ENCODE measurements at places on chromosomes 6 and 20.

- no peak for DNase-seq
Measured at GRCh38 chr6:126069449-126069848, 83.1 kb downstream of the TRMT11 start.

DNA sequence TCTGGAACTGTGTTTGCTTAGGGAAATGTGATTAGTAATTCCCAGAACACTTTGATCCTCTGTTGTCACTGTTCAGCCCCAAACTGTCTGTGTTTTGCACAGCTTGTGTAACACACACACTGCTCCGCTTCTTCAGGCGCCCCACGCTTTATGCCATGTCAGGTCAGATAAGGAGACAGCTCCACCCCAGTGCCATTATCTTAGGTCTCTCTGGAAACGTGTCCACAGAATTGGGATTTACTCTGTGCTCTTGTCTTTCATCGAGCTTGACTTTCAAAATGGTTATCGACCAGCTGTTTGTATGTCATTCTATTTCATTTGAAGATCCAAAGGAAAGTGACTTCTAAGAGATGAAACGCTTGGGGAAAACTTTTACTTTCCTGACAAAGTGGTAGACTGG is 106.4 kb upstream of the SSTR4 start:
- DNase-seq, result no peak

- DNase-seq, result no peak
Measured at GRCh38 chr6:20438462-20439070, 36.9 kb downstream of the E2F3 start.

DNA sequence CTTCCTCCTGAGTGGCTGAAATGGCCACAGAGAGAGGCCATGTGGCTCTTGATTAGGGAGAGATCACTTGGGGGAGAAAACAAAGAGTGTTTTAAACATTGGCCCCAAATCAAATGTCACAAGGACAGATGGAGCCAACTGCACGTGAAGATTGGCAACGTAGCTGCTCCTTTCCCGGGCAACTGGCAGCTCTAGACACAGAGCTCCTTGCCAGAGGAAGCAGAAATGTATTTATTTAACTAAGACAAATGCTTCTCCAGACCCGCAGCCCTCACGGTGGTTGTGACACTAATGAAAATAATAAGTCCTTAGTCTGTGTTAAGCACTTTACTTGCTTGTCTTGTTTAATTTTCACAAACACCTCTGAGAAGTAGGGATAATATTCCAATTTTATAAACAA is 49.6 kb upstream of the DSN1 start:
- no peak for DNase-seq

GRCh38 chr6:112218563-112218962 is 35.8 kb downstream of the LAMA4 start:
- DNase-seq, result no peak

DNA sequence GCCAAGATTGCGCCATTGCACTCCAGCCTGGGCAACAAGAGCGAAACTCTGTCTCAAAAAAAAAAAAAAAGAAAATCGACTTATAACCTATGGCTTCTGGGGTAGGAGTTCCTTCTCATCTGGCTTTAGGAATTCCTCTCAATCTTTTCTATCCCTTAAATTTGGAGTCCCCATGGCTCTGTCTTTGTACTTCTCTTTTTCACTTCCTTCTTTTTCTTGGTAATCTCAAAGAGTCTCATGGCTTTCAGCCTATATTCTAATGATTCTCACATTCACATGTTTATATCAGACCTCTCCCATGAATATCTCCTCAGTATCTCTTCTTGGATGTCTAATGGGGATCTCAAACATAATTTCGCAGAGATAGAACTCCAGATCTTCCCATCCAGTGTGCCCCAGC is 42.8 kb upstream of the RALGAPA2 start:
- DNase-seq, result no peak

GRCh38 chr6:82337688-82338257 is 25.8 kb upstream of the TPBG start:
- DNase-seq, result no peak

GRCh38 chr20:48538058-48538825 is 289.6 kb downstream of the PREX1 start:
- no peak for DNase-seq

GRCh38 chr6:106519460-106520394 is 109.6 kb downstream of the RTN4IP1 start:
- no peak for DNase-seq

DNA sequence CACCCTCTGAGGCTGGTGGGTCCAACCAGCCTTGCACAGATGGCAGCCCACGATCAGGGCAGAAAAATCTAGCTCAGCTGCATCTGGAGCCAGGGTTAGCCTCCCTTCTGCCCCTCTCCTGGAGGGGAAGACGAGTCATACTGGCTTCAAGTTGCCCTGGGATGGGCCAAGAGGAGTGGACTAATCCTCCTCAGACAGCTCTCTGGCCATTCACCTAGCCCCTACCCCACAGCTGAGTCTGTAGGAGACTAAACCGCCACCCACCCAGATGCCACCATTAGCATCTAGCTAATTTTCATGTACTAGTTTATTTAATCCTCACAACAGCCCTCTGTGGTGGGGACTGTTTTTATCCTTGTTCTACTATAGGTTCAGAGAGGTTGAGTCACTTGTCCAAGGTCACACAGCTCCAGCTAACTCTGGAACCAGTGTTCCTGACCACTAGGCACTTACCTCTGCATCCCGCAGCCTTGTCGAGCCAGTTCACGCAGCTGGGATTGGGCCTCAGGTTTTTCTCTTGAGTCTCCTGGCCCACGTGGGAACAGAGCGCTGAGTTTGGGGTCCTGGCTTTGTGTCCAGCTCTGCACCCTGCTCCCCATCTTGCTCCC is 48.5 kb upstream of the CCDC167 start:
- DNase-seq, result no peak

- DNase-seq, result no peak
Measured at GRCh38 chr20:13990465-13990864, at the start of gene SEL1L2. Gene SEL1L2 (minus strand): TSS chr20:13990614. CDS start chr20:13990534, 80 bp downstream.

DNA sequence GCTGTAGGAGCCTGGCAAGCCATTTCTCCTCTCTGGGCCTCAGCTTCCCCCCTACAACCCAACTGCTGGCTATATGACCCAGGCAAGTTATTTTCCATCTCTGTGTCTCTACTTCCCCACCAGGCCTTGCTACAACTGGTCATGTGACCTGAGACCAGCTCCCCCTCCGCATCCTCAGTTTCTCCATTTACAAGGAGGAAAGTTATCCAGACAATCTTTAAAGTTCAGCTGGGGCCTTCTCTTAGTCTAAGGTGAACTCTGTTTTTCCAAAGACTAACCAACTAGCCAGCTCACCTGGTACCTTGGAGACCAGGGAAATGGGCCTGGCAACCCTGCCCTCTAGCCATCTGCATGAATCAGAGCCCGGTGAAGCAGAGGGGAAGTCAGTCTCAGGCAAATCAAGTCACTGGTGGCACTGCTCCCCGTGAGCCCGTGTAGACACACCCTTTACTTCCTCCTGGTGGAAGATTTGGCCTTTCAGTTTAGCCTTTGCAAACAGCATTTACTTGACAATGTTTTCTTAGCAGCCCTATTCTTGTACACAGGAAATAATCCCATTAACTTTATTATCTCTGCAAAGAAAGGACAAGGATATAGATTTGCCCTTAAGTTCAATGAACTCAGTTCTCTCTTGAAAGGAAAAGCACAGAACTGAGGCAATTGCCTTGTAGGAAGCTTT is 157.7 kb downstream of the VEGFA start:
- peak; percentile 20 for DNase-seq

DNA sequence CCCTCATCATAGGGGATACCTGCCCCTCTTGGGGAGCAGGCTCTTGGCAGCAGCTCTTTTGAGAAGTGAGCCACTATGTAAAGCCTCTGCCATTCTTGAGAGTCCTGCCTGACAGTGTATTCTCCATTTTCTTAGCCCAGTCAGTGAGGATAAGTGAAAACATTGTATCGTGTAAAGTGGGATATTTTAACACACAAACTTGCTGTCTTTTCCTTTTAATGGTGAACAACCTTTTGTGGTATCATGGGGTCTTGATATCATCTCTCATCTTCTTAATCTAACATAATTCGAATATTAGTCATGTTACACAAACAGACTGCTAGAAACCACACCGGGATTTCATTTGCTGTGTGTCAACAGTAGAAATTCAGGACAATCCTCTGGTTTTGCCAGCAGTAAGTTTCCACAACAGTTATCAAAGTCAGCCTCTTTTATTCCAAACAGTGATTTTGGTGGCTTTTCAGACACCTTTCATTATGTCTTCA is 136.2 kb downstream of the HIVEP1 start:
- DNase-seq, result no peak

DNA sequence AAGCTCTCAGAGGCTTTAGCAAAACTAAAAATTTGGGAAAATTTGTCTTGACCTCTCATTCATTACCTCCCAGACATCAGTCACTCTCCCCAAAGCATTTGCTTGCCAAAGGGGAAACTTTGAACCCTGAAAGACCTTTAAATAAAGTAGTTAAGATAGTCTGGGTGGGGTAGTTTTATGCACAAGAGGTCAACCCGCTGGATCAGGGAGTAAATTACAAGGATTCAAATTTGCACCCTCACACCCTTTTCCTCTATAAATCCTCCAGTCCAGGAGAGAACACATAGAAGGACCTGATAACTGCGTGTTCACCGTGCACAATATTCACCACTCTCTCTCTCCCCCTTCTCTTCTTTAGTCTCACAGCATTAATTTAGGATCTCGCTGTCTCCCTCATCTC is 36.1 kb upstream of the TNFRSF21 start:
- no peak for DNase-seq

GRCh38 chr6:75147512-75147911 is 58.3 kb downstream of the COL12A1 start:
- DNase-seq, result no peak

DNA sequence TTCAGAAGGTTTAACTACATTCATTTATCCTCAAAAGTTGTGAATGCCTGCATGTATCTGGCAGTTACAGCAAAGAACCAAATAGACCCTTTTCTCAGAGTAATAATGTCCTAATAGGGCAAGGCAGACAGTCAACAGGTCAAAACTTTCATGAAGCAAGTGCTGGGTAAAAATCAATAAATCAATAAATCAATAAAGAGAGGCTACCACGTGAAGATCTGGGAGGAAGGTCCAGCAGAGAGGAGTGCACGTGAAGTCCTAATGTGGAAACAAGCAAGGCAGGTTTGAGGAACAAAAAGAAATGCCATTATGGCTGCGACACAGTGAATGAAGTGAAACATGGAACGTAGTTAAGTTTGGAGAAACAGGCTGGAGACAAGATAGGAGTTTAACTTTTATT is 36.3 kb upstream of the C6orf118 start:
- no peak for DNase-seq

- DNase-seq, result no peak
Measured at GRCh38 chr6:134744301-134744700, 205.6 kb downstream of the ALDH8A1 start.

DNA sequence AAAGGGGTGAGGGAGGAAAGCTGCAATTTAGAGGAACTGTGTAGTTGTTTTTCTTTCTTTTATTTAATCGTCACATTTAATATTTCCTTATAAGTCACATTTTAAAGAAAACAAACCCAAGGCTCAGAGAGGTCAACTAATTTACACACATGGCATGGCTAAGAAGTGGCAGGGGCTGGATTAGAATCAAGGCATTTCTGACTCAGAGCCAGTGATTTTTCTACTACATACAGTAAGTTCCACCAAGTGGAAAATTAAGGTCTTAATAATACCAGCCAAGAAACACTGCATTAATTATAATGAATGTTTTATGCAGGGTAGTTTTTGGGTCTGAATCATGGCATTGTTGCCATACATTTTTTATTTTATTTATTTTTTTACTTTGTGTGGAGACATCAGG is 607.7 kb upstream of the CITED2 start:
- no peak for DNase-seq

- no peak for DNase-seq
Measured at GRCh38 chr6:142510211-142510610, 208.4 kb downstream of the ADGRG6 start.

- no peak for DNase-seq
Measured at GRCh38 chr6:36671687-36672375, 6.7 kb upstream of the CDKN1A start.

DNA sequence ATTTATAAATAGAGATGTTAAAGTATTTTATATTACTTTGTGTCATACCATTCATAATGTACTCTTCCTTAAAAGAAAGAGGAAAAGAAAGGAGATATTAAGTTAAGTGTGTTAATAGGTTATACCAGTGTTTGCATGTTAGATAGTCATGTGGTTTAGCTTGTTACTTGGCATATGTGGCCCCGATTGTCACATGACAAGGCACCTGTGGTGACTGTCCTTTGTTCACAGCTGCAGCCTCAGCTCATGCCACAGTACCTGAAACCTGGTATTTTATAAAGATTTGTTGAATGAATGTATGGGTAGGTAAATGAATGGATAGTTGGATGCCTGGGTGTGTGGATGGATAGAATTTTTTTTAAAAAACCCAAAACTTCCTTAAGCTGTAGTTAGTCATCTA is 306.1 kb upstream of the FLRT3 start:
- no peak for DNase-seq

DNA sequence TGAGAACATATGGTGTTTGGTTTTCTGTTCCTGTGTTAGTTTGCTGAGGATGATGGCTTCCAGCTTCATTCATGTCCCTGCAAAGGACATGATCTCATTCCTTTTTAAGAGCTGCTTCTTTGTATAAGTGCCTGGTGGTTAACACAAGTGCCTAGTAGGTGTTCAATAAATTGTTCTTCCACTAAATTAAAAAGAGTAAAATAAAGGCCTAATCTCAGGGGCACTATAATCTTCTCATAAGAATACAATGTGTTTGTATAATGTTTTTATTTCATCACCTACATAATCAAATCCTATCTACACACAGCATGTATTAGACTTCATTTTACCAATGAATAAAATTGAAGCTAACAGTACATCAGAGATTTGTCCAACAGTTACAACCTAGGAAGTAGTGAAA is 252.7 kb downstream of the KHDC1L start:
- DNase-seq, result no peak

- no peak for DNase-seq
Measured at GRCh38 chr6:27237089-27237803, 10.3 kb upstream of the PRSS16 start.

DNA sequence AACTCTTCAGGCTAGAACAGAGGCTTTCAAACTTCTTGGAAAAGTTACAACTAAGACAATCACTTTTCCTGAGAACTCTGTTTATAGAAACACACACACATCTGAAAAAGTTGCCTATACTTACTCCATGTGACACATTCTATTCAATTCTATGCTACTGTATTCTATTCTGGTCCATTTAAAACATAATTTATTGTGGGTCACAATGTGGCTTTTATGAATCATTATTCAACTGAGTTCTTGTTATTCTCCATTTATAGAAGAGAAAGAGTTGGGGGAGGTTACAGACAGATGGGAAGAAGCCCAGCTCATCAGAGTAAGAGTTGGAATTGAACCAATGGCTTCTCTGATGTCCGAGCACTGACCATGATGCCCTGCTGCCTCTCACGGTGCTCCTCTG is 21.6 kb upstream of the BCAS1 start:
- DNase-seq, result no peak

GRCh38 chr20:62590309-62591121 is 51.8 kb upstream of the SLCO4A1 start:
- no peak for DNase-seq

DNA sequence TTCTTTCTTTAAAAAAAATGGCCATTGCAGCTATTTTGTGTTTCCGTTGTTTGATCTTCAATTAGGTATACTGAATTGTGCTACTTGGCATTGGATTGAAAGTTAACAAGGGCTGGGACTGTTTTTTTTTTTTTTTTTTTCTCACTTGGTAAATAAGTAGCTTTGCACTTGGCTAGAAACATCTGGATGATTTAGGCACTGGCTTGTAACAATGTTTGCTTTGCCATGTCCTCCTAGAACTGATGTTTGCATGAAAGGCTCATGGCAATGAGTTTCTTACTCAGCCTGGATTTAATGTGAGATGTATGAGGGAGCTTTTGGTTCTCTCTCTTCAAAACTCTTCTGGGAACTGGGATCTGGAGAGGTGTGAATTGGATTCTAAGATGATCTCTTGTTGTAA is 414.1 kb downstream of the CDH26 start:
- no peak for DNase-seq
